Kidney epithelial cell (primary cell): ENCODE measurements at places on chromosomes 1 and 21. TPM values are rescaled to one million over a fixed set of nuclear protein-coding genes. Genes with fewer than 3 reads are reported as not detected.

- no peak for DNase-seq
These were observed 975.0 kb upstream of the NCAM2 start for GRCh38 chr21:20023193-20023592.

DNA sequence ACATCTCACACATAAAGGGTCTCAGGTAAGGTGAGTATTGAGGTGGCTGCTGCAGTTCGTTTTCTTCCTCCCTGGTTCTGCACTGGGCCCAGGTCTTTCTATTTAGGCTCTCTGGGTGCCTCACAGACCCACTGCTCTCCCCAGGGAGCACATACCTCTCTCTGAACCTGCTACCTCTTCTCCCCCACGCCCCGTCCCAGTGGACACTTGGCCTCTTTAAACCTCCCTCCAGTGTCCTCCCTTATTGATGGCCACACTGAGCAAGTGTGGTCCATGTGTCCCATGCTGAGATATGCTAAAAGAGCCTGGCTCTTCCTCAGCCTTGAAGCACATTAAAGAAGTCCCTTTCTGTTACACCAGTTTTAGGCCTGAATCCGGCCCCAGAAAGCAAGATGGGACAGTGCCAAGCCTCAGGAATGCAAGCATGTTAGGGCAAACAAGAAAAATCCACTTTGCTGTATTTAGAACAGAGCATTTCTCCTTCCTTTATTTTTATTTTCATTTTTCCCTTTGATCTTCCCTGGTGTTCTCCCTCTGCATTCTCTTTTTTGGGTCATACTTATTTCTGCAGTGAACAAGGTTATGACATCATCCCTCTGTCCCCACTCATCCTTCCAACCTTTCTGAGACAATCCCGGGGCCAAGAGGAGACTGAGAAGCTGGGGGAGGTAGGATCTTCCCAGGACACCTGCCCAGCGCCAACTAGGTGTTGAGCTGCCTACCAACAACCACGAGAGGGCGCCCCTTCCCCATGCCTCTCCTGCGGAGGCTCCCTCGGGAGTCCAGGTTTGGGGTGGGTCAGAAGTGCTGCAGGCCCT is 5.0 kb upstream of the CHI3L2 start:
- DNase-seq, result no peak

DNA sequence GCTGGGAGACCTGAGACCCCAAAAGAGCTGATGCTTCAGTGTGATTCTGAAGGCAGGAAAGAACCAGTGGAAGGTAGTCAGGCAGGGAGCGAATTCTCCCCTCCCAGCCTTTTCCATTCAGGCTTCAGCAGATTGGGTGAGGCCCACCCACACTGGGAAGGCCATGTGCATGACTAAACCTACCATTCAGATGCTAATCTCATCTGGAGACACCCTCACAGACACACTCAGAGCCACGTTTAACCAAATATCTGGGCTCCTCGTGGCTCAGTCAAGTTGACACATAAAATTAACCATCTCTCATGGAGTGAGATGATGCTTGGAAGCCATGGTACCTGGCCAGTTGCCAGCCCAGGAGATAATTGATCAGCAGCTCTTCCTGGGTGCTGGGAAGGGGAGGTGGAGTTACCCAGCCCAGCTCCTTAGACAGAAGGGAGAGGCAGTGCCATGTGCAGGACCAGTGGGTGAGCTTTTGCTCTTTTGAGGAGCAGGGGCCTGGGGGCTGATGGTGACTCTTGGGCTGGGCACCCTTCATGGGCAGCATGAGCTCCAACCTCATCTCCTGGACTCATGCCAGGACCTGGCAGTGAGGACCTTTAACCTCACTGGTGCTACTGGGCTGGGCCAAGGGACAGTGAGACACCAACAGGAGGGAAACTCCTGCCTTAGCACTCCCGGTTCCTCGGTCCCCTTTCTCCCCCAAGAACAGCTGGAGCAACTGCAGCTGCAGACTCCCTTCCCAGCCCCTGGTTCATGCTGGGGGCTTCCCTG is 89.0 kb upstream of the ACTL8 start:
- no peak for DNase-seq

DNA sequence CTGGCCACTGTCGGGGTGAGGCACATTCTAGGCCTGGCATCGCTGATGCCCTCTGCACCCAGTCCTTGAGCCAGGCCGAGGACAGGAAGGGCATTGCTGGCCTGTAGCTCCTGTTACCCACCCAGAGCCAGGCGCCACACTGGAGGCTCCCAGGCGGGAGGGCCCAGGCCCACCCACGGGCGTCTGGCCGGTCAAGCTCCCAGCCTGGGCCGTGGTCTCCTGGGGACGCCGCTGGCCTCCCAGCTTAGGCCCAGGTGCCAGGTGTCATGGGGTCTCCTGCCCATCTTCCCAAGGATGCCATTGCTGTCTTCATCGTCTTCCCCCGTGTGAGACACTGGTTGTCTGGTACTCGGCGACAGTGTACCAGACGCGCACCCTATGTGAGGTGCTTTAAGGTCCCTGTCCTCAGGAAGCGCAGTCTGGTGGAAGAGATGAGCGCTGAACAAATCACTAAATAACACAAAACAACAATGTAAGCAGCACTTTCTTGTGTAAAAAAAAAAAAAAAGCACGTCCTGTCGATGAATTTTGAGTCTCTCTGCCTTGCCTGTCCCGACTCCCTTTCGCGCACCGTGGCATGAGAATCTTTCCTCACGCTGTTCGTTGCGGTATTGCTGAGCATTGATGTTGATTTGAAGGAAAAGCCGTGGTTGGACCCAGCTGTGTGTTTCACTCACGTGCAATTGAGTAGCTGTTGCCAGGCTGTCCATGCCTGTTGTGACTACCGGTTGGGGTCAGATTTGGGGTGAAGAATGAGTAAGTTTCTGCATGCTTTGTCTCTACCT is 27.0 kb upstream of the TRAPPC10 start:
- no peak for DNase-seq

- no peak for DNase-seq
These were observed 31.5 kb upstream of the XPR1 start for GRCh38 chr1:180600343-180600742.

DNA sequence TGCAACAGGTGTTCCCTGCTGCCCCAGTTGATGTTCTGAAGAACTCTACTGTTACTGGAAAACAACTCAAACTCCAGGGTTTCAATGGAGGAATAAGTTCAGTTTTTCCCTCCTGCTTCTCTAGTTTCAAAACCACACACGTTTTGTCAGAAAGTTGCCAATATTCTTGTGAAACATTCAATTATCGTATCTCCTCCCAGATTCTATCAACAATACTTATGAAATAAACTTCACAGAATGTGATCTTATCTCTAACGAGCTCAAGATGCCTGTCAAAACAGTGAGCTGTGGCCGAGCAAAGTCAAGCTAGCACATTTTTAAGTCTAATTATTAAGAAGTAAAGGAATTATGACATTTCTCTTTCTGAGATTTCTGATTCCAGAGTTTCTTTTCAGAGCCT is 4.7 kb downstream of the OR2B11 start:
- no peak for DNase-seq

DNA sequence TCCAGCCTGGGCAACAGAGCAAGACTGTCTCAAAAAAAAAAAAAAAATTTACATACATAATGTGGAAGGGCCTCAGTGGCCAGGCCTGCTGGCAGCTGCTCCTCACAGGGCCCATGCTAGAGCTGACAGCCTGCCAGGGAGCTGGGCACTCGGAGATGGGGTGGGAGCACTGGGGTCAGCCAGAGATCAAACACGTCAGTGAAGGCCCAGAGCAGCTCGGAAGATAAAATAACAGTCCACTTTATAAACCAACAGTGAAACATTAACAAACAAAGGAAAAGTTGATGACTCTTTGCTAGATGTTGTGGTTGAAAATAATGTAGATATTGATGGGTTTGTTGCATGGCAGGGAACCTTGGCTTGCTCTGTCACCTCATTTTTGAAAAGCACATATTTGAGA is 42.7 kb downstream of the ATP5PF start:
- no peak for DNase-seq

DNA sequence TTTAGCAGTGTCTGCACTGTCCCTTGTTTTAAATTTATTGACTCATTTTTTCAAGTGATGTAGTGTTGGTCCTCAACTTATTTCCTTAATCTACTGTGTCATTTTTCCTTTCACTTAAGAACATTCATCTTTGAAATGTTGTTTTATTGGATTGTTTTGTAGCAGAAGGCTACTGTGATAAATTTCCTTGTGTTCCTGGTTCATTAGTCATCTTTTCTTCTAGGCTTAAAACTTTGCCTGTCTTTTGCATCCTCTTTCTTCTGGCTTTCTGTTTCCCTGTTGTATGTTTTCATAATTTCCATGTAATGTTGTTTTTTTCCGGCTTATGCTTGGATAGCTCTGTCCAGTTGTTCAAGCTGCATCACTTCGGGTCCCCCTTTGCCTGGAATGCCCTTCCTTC is 61.9 kb downstream of the UBE2T start:
- no peak for DNase-seq

DNA sequence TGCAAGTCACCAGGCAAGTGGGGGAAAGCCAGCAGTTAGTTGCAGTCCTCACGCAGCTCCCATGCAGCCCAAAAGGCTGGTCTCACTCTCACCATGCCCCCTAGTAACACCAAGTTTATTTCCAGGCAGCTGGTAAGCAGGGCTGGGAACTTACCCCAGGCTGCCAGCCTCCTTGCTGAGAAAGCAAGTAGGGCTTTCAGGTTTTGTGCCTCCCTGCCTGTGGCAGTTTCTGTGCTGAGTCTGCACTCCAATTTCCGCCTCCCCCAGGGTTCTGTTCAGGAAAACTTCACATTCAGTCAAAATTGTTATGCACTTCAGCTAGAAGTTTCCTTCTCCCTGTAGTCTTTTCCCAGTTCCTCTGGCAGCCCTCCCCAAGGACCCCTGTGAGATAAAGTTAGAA is 102.0 kb upstream of the SGIP1 start:
- no peak for DNase-seq

The ERICH3 gene
- total RNA-seq, result not detected in 2 replicates
